BJ (cell line): ENCODE measurements at places on chromosomes 11 and 22.

DNA sequence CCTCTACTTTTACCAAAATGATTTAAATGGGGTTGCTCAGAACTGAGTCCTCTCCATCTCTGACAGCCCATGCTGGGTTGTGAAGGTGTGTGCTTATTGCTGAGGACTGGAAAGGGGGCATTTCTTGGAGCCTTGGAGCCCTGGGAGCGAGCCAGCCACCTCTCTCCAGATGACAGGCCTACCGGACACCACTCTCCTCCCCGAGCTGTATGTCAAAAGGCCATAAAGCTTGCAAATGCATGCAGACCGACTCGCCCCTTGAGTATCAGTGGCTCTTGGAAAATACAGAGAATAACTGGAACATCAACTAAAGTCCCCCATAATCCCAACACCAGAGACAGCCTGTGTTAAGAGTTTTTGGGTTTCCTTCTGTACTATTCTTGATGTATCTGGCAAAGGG is 67.9 kb upstream of the PITPNB start:
- DNase-seq: no peak

GRCh38 chr11:66546368-66546965 is at the start of gene ACTN3:
TSS of gene ACTN3 (plus strand) at chr11:66546903. CDS start at chr11:66546938, 35 bp downstream.
- DNase-seq: no peak

DNA sequence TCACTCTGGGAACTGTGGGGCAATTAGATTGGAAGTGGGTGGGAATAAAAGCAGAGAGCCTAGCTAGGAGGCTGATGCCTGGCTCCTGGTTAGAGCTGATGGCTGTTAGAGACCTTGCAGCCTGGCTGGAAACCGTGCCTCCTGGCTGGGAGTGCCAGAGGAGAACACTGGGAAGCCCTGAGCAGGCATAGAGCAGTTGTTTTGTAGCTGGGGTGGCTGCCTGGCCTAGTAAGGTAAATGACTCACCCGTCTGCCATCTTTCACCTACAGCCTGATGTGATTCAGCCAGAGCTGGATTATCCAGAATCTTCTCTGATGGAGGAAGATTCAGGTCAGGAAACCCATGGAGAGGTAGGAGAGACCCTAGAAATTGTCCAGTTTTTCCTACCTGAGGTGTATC is 6.1 kb downstream of the UQCR10 start:
- no peak for DNase-seq

DNA sequence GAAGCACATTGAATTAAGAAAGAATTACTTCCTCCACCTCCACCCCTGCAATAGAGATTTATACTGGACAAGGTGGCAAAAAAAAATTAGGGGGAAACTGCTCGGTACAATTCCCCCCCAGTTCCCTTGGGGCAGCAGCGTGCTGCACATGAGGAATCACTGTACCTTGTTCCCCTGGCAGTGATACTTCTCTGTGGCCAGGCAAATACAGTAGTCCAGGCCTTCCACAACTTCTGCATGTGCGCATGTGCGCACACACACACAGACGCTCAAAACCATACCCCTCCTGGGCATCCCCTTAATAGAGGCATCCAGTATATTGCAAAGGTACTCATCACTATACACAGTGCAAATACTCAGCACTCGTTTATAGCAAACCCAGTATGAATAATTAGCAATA is 68.9 kb downstream of the ARFGAP2 start:
- no peak for DNase-seq

GRCh38 chr11:14212986-14213385 is 146.0 kb downstream of the RRAS2 start:
- DNase-seq: no peak

- DNase-seq: no peak
Observed at GRCh38 chr22:38513063-38513462, 7.0 kb upstream of the DDX17 start.

DNA sequence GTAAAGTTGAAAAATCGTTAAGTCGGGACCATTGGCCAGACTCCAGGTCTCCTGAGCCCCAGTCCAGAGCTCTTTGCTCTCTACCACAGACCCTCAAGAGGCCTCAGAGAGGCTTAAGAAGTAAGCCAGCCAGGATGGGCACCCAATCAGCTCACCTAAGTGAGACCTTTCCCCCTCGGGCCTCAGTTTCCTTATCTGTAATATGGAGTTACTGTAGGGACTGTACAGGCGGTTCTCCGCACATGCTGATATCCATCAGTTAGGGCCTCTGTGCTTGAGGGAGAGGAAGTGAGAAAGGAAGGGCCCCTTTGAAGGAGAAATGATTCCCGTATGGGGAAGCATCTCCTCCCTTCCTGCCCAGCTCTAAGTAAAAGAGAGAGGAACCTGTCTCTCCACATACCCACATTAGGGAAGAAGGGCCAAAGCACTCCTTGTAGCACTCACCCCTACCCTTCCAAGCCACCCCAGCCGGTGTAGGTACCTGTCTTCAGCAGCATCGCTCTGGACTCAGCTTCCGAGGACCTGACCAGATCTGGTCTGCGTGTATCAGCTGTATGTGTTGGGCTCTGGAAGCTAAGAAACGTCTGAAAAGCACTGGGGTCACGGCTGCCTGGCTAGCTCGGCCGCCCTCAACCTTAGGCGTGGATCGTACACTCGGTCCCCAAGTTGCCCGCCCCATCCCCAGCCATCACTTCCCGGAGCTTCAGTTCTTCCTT is 653 bp downstream of the NAGA start:
- DNase-seq: no peak

DNA sequence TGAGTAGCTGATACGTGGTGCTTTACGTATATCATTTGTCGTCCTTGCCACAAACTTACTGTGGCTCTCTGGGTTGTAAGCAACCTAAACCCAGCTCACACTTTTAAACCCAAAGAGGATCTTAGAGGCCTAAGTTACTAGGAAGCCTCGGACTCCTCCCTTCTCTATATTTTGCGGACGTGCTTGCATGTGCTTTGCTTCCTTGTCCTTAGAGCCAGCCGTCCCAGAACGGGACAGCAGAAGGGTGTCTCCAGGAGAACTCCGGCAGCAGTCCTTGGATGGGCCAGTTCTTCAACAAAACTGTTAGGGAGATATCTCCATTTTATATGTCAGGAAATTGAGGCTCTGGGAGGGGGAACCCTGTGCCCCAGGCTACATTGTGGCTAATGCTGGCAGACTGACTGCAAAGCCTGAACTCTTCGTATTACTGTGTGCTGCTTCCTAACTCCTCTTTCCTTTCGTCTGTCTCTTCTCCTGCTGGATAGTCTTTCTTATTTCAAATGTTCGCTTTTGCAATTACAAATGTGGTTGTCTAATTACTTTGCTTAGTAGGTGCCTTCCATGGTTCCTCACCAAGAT is 33.8 kb downstream of the TNRC6B start:
- DNase-seq: no peak

DNA sequence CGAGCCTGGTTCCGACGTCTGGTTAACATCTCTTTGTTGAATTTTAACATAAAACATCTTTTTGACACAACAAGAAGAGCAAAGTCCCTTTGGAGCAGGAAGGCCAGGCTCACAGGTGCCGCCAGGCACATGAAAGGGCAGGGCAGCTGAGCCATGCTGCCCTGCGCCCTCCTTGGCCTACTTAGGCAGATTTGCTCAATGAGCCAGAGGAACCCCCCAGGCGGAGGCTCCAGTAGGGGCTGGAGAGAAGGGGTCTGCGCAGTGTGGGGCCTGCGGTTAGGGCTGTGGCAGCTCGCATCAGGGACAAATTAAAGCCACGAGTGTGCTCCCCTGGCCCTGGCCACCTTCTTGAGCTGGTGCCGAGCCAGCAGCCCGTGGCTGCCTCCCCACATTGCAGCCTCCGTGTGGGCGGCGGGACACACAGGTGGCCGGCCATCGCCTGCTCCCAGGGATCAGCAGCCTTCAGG is 9.9 kb upstream of the SLC22A12 start:
- no peak for DNase-seq

- no peak for DNase-seq
Observed at GRCh38 chr11:127075758-127076157, 75.2 kb upstream of the KIRREL3 start.

DNA sequence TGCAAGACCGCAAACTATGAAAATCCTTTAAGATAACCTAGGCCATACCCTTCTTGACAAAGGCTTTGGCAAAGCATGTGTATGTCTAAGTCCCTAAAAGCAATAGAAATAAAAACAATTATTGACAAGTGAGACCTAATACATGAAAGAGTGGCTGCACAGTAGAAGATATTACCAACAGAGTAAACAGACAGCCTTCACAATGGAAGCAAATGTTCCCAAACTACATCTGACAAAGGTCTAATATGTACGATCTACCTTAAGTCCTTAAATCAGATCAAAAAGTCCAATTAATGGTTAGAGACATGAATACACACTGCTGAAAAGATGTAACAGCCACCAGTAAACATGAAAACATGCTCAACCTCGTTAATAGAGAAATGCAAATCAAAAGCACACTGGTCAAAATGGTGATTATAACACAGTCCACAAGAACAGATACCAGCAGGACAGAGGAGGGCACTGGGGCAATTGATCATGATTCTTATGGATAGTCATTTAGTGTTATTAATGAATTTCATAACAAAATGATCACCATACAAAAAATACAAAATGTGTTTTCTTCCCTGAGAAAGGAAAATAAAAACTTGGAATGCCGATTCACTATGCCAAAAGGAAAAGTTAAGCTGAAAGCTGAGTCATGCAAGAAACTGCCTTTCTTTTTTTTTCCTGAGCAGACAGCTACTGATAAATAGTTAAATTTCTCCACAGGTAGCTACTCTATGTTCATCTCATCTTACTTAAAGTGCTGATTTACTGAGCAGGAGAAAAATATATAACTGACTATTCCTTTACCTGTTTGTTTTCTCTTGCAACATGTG is 102.6 kb upstream of the VPREB1 start:
- DNase-seq: no peak

GRCh38 chr11:126345759-126346585 is 9.5 kb upstream of the ST3GAL4 start:
- no peak for DNase-seq

GRCh38 chr11:76329983-76330382 is 50.9 kb downstream of the THAP12 start:
- no peak for DNase-seq

DNA sequence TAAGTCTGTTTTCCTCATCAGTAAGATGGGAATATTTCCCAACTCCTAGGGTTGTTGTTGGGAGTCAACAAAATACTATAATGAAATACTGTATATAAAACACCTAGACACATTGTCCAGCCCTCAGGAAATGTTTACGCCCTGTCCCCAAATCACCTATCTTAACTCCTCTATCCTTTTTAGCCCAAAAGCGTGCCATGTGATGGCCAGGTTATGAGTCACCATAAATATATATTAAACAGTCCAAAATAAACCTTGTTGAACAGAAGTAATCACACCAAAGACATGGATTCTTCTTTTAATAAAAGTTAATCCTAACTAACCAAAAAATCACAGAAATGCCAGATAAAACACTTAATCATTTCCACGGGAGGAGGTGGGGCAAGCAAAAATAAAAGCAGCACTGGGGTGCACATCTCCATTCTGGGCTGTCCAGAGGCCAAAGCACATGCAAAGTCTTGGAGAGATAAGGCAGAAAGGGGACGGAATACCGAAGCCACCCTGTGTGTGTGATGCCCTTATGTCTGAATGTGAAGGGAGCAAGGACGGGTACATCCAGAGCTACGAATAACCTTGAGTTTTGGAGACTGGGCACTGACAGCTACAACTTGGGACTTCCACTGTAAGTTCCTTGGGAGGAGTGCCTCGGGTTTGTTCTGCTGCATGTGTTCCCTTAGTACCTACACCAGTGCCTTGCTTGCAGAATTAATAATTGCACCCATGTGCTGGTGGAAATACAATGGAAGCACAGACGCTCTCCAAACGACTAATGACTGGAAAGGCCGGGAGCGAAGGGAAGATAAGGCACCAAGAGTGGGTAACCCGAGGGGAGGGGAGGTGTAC is 1.1 kb downstream of the OSBP start:
- no peak for DNase-seq

GRCh38 chr22:23912293-23912903 is 18.2 kb downstream of the MIF start:
- DNase-seq: no peak

DNA sequence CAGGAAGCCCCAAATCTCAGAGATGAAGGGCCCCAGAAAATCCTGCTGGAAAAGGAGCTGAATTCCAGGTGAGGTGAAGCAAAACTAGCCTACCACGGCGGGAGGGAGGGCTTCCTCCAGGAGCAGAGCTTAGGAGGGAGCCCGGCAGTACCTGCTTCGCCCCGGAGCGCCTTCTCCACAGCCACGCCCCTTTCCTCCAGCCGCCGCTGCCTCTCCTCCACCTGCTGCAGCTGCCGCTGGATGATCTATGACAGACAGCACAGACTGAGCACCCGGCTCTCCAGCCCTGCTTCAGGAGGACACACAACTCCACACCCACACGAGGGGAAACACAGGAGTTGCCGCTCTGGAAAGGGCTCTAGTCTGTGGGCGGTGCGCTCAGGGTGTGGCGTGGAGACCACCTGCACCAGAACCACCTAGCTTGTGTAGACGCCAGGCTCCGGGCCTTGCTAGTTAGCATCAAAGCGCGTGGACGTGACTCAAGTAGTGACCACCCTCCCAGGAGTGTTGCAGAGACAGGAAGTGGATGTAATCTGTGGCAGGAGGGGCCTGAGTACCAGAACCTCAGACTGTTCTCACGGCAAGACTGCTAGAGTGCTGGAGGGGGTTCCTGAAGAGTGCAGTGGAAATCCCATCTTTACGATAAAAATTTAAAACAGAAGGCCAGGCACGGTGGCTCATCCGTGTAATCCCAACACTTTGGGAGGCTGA is 34.6 kb upstream of the BID start:
- DNase-seq: no peak

GRCh38 chr11:123047266-123047946 is 14.5 kb downstream of the HSPA8 start:
- no peak for DNase-seq

GRCh38 chr11:32706985-32707741 is 87.3 kb downstream of the CCDC73 start:
- DNase-seq: peak; percentile 63

GRCh38 chr11:17650127-17650911 is 69.1 kb upstream of the MYOD1 start:
- DNase-seq: no peak

- DNase-seq: no peak
Observed at GRCh38 chr11:100612766-100613165, 74.3 kb upstream of the ARHGAP42 start.

GRCh38 chr11:810040-810567 is 337 bp downstream of the RPLP2 start:
- no peak for DNase-seq

GRCh38 chr11:122796128-122796717 is 42.1 kb upstream of the CRTAM start:
- no peak for DNase-seq

GRCh38 chr11:44138286-44138685 is 42.8 kb downstream of the EXT2 start:
- DNase-seq: no peak

DNA sequence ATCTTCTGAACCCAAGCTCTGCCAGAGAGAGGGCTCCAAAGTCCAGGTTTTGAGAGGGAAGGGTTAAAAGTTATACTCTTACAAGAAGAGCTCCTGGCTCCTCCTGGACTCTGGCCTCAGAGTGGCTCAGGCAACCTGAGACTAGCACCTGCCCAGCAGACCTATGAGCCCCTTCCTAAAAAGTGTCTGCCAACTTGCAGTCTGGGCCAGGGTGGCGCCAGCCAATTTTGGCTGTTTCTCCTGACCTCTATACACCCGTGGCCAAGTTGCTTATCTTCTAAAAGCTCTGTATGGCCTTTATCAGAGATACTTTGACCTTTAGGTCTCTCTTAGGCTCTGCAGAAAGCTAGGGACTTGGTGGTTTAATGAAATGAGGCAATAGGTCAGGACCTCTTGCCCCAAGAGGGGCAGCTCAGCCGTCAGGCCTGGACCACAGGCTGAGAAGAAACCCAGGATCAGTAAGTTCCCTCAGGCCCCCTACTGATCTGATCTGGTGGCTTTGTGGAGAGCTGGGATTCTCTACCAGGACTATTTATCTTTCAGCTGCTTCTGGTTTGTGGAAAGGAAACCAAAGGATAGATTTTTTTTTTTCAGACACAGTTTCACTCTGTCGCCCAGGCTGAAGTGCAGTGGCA is 10.3 kb upstream of the UCP3 start:
- DNase-seq: no peak
